ENCODE measurements at places on chromosomes 16 and 17.

- peak; percentile 52 for DNase-seq
Measured at GRCh38 chr17:17641621-17642409, 39.4 kb upstream of the RAI1 start.

DNA sequence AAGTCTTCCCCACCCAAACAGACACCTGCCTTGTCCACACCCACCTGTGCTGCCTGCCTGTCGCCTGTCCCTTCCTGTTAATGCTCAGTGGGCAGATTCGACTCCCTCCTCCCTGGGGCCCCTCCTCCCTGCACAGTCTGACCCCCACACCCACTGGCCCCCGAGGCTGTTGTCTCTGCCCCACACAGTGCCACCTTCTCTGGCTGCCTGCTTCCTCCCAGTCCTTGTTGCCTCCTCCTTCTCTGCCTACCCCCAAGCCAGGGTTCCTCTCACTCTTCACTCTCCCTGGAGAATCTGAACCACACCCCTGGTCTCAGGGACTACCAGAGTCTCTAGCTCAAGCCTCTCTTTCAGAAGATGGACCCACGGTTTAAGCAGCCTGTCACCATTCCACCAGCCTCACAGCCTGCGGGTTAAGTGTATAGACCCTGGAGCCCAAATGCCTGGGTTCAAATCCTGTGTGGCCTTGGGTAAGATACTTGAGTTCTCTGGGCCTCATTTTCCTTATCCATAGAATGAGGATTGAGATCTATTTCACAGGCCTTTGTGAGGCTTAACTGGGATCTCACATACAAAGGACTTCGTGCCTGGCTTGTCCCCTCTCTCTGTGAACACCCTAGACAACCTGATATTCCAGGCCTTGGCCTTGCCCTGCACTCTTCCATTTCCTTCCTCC lies 3.8 kb upstream of the ARHGAP23 start:
- DNase-seq: no peak

DNA sequence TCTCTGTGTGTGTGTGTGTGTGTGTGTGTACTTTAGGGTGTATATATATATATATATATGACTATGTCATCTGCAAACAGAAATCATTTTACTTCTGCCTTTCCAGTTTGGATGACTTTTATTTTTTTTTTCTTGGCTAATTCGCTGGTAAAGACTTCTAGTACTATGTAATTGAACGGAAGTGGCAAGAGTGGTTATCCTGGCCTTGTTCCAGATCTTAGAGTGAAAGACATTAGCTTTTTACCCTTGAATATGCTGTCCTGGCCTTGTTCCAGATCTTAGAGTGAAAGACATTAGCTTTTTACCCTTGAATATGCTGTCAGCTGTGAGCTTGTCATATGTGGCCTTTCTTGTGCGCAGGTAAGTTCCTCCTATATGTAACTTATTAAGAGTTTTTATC lies 72.7 kb upstream of the MYOCD start:
- no peak for DNase-seq

DNA sequence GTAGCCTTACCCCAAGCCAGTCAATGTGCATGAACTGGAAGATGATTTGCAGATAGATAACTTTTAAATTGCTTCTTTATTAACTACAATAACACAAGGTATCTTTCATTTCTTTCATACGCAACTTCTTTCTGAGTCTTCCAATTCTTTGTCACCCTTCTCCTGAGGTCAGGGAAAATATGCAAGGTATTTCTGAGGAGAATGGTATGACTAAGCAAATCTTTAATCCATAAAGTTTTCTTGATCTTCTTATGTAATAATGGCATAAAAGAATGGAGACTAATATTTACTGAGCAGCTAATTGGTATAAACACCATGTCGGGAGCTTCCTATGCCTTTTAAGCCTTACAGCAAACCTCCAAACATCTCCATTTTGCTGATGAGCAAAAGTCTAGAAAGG lies 438.9 kb downstream of the KCNJ2 start:
- DNase-seq: peak; percentile 9

DNA sequence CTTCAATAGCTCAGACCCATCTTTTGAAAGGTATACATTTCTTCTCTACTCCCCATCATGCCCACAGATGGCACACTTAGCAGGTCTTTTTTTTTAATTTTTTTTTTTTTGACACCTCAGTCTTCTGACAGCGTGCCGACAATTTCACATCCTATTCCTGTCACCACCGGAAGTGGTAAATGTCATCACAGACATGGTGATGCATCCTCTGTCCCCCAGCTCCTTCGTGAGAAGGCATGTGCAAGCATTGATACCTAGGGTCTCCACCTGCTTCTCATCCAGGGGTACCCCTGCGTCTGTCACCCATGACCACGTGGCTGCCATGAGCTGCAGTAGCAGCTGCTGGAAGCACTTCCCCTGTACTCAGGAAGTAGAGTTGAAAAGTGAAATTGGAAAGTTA lies 35.6 kb downstream of the ELAC2 start:
- DNase-seq: no peak

GRCh38 chr17:75250009-75250471 lies 11.4 kb downstream of the GGA3 start:
- no peak for DNase-seq

DNA sequence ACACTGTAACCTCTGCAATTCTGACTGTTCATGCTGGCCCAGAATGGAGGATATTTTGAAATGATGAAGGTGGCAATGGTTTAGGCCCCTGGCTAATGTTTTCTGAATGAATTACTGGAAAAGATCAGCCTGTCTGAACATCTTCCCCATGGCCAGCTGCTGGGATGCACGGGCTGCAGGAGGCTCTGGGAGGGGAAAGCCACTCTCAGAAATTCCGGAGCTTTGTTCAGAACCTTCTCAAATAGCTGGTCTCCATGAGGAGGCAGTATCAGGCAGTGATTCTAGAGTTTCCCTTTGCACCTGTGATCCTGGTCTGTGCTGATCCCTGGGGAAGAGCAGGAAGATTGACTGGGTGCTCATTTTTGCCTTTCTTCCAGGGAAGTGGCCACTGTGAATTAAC lies 5.0 kb downstream of the SLC6A2 start:
- DNase-seq: no peak

DNA sequence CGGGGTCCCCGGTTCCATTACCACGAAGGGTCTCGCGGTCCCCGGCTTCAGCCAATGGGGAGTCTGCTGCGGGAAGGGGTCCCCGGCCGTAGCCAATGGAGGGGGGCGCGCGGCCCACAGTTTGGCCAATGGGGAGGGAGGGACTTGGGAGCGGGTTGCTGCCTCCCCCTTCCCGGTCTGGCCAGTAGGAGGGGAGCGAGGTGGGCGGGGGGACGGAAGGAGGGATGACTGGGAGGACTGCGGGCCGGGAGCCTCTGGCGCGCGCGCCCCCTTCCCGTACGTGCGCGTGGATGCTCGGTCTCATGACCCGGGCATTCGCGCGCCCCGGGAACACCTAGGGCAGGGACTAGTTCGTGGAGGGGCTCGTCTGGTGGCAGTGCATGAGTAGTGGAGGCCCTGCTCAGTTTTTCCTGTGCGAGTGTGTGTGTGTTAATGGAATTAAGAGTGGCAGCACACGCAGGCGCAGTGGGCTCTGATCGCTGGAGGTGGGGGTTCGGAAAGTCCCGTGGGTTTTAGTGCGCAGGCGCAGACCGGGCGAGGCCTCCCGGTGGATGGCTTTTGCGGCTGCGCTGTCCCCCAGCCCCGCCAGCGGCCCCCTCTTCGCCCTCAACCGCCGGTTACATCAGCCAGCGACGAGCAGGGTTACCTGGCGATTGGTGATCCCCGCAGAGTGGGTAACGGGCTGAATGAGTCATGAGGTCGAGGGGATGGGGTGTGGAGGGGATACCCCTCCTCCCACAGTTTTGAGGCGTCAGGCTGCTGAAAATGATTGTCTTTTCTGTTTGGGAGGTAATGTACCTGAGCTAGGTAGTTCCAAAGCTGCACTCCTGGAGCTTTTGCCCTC lies 1.3 kb downstream of the ATXN2L start:
- peak; percentile 88 for DNase-seq

GRCh38 chr16:3797473-3797872 lies 80.1 kb upstream of the TRAP1 start:
- DNase-seq: no peak

- DNase-seq: no peak
Measured at GRCh38 chr16:28538733-28539596, at the start of gene NUPR1. Gene NUPR1 (minus strand): TSS chr16:28538974. CDS start chr16:28538907, 67 bp downstream.

- no peak for DNase-seq
Measured at GRCh38 chr16:74661064-74661463, 5.6 kb downstream of the RFWD3 start.

DNA sequence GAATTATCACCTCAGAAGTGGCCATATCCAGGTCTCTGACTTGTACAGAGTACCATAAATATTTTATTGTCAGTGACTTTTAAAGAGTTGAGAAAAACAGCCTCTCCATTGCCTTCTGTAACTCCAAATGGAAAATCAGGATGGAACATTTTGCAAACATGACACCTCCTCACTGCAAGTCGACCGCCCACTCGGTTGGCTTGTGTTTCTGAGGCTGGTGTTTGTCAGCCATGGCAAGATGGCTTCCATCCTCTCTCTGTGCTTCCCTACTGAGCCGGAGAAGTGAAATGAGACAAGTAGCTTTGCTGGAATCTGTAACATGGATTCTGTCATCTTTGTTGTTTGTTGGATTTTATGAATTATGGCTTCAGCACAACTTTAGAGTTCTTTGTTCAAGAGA lies 172.8 kb downstream of the RBFOX1 start:
- DNase-seq: no peak

- DNase-seq: peak; percentile 54
Measured at GRCh38 chr16:51637770-51638094, 486.7 kb upstream of the SALL1 start.

DNA sequence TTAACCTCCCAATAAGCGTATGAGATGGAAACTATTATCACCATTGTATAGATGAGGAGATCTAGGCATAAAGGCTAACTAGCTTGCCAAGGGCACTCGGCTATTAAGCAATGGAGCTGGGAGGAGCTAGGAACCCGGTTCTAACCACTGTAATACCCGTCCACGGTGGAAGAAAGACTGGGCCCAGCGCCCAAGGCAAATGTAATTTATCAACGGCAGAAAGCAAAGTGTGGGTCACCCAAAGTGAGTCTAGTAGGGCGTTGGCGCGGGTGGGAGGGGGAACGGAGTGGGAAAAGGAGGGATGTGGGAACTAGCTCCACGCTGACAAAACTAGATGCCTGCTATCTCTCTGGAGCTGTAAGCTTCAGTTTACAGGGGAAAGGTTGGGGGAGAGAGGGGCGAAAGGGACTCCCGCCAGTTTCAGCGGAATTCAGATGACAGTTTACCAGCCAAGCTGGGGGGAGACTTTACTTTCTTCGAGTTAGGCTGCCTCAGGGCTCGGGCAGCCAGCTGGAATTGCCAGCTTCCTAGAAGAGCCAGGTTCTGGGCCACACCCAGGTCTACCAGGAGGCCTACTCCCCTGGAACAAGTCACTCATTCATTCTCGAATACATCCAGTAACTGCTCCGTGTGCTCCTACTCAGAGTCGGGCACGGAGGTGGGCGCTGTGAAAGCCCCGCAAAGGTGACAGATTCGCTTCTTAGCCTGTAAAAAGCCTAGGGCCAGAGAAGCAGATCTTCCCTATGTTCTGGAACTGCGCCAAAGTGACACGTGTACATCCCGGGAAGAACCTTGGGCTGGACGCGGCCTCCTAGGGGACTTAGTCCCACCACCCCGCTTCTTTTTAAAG lies 837 bp downstream of the LRRC59 start:
- peak; percentile 42 for DNase-seq

DNA sequence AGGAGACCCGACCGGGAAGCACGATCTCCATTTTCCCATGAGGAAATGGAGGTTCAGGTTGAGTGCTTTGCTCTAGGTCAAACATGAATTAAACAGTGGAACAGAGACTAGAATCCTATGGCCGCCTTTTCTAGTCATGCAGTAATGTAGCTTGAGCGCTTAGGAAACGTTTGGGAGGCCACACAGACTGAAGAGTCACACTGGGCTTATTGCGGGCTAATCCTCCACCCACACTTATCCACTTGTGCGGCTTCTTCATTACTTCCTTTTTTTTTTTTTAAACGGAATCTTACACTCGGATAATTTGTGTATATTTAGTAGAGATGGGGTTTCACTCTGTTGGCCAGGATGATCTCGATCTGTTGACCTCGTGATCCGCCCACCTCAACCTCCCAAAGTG lies 26.0 kb downstream of the CACNG3 start:
- DNase-seq: no peak

GRCh38 chr17:6981426-6981825 lies 14.4 kb upstream of the ALOX12 start:
- DNase-seq: no peak

GRCh38 chr17:39195568-39196160 lies 1.8 kb downstream of the CACNB1 start:
- DNase-seq: no peak

DNA sequence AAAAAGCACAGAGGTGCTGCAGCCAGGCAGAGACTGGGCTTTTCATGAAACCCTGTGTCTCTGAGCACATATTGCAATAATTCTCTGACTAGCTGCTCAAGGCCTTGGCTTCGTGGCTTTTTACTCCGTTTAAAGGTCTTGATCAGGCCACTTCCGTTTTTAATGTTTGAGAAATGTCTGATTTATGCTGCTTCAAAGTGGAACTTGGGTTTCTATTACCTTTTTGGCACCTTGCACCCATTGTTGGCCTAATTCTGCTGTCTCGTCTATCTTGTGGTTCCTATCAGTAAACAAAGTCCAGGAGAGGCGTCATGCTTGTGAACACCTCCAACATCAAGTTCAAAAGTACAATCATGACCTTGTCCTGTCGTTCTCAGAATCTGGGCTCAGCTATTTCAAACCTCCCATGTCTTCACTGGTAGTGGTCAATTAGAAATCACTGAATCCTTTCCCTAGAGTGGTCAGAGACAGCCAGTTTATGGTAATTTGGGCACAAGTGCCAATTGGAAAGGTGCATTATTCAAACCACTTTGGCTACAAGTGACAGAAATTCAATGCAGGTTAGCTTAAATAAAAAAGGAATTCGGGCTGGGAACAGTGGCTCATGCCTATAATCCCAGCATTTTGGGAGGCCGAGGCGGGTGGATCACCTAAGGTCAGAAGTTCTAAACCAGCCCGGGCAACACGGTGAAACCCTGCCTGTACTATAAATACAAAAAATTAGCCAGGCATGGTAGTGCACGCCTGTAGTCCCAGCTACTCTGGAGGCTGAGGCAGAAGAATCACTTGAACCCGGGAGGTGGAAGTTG lies 33.3 kb upstream of the METTL9 start:
- no peak for DNase-seq

All from RCC 7860 (cell line).